ENCODE measurements at places on chromosomes 6 and 20.

- DNase-seq = no peak
Observed at GRCh38 chr6:56515081-56515905, 127.4 kb downstream of the DST start.

- DNase-seq = no peak
Observed at GRCh38 chr20:33236351-33236750, 555 bp downstream of the BPIFA1 start.

DNA sequence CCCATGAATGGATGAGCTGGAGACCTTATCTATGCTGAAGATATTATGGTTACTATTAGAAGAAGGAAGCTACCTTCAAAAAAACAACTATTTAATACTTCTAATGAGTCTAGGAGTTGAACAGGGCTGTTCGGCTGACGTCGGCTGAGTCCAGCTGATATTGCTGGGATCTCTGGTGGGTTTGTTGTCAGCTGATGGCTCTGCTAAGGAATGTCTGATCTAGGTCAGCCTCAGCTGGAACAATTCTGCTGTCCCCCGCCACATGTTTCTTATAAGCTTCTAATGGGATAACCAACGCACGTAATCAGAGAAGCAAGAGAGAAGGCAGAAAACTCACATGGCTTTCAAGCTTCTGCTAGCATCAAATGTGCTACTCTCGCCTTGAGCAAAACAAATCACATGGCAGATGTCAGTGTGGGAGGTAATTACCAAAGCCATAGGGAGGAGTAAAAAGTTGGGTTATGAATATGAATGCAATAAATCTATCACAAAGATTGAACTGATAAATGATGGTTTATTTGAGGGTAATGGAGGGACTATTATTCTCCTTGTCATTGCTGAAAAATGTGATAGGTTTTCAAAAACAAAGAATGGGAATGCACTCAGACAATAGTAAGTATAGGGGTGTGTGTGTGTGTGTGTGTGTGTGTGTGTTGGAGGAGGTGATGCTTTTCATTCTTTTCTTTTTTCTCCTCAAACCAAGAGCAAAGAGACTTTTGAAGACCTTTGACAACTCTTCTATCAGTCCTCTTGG, 71.5 kb downstream of the BTBD3 start:
- no peak for DNase-seq

DNA sequence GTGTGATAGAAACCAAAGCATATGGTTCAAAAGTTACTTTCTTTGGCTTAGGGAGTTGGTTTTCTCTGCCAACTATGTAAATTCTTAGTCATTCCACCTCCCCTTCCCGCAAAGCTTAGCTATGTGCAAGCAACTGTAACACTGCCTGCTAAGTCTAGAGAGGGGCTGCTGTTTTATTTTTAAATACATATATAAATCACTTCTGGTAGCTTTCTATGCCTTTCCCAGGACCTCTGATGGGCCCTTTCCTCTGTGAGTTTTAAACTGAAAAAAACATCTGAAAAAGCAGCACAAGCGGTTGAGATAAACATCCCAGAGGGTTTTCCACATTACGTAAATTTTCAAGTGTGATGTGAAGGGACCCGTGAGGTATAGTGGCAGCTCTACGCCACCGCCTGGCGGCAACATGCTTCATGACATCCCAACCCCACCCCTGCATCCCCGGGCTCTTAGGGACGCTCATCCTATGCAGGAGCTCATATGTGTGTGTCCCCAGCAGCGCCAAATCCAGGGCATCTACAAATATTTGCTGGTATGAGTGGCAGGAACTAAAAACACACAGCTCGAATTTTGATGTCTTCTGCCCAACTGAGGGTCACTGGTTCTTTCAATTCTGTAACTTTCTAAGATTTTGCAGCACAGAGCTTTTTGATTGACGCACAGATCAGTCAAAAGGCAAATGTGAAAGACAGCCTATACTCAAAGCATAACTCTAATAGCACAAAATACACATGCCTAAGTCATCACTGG, 12.7 kb downstream of the SAYSD1 start:
- DNase-seq = peak; percentile 79

GRCh38 chr20:21615617-21616080, 89.8 kb upstream of the PAX1 start:
- DNase-seq = peak; percentile 78

- no peak for DNase-seq
Observed at GRCh38 chr6:91485047-91485446, 898.2 kb upstream of the MAP3K7 start.

- DNase-seq = peak; percentile 6
Observed at GRCh38 chr6:112502351-112503090, 155.4 kb downstream of the RFPL4B start.

Measured in iPS-NIHi11 (cell line).